Activated T-cell treated with anti-CD3 and anti-CD28 coated beads, Interleukin-2, amount 50 U/mL, for 72 hours (primary cell): ENCODE measurements at places on chromosomes 1 and 21.

DNA sequence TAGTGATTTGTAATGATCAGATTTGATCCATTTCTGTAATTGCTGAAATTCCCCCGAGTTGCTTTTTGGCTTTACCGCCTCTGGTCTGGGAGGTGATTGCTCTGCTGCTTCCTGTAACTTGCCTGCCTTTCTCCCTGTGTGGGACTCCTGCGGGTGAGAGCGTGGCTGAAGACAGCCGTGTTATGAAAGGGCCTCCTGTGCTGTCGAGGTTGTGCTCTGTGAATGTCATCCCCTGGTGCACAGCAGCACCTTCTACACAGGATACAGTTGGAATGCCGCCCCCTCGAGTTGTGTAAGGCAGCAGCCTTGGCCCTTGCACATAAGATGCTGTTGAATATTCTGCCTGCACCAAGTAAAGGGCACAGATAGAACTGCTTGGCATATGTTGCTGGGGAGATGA lies 5.9 kb downstream of the SOD1 start:
- DNase-seq: peak; percentile 34

DNA sequence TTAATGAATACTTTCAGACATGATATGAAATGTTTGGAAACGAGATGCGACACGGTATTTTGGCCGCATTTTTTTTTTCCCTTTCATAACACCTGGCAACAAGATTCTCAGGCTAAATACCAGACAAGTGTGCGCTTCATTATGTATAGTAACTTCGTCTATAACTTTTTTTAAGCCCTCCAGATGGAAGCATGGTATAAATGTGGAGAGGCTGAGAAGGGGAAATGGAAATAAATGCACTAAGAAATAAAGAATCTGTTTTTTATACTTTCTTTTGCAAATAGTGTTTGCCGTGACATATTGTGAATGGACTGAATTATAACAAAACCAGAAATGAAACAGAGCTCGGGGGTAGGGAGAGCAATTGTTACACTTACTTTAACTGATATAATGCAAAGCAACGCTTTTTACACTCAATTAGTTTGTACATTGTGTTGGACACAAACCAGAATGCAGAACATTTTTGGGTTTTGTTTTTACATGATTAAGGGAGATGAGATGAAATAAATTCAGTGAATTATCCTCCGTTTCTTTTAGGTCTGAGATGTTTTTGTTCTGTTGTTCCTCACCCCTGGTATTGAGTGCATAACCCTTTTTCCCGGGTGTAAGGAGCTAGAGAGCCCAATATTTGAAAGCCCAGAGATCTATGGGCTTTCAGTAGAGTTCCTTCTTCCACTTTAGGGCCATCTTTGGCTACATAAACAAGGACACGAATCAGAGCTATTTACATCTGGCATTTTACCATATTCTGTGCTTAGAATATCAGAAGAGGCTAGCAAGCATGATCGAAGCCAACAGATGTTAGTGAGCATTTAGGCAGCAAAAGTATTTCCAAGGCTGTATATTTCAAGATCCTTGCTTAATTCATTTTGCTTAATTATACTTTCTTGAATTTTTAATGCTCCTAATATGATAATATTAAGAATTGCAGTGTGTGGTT lies 478.0 kb downstream of the CAMTA1 start:
- no peak for DNase-seq

- no peak for DNase-seq
These were observed 35.5 kb downstream of the RCAN1 start for GRCh38 chr21:34579411-34579810.

GRCh38 chr21:42214081-42214750 lies 4.7 kb upstream of the ABCG1 start:
- DNase-seq: no peak

DNA sequence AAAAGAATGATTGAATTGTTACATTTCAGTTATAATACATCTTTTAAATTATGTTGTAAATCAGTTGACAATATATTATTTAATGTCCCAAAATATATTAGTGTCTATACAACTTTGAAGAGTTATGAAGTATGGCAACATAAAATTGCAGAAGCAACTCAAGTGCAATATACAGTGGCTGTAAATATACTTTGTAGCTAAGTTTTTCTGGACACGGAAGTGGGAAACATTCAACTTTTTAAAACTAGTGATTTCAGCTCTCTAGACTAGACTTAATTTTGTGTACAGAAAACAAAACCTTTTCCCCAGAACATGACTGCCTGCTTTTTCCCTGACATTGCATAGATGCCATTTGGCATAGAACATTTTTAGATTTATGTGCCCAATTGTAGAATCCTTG lies 29.5 kb upstream of the ABCG1 start:
- DNase-seq: no peak

DNA sequence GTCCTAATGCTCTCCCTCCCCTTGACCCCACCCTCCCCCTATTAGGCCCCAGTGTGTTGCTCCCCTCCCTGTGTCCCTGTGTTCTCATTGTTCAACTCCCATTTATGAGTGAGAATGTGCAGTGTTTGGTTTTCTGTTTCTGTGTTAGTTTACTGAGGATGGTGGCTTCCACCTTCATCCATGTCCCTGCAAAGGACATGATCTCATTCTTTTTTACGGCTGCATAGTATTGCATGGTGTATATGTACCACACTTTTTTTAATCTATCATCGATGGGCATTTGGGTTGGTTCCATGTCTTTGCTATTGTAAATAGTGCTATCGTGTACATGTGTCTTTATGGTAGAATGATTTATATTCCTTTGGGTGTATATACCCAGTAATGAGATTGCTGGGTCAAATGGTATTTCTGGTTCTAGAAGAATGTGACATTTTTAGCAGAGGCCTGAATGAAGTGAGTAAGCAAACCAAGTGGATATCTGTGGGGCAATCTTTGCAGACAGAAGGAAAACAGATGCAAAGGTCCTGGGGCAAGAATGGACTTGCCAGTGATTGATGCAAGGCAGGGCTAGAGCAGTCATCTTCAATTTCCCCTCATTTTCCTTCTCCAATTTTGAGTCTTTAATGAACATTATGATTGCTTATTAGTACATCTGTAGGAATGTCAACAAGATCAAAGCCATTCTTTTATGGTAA lies 50.2 kb downstream of the UBE4B start:
- DNase-seq: no peak

DNA sequence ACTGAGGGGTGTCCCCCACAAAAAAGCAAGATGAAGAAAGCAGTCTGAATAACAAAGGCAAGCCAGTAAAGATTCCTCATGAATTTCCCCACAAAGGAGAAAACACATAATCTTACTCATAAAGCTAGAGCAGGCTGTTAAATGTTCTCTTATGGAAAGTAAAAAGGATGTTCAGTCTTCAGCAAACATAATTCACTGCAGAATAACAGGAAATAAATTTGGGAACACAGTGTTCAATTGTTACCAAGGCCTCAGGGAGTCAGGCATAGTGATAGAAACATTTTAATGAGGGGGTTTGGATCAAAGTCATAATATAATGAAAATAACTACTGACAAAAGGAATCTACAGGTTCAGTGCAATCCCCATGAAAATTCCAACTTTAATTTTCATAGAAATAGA lies 297.6 kb downstream of the DPYD start:
- DNase-seq: no peak

GRCh38 chr1:82441402-82441801 lies 640.7 kb downstream of the ADGRL2 start:
- no peak for DNase-seq

- DNase-seq: no peak
These were observed 41.4 kb upstream of the TENT5C start for GRCh38 chr1:117564227-117565075.

- peak; percentile 31 for DNase-seq
These were observed 66.3 kb upstream of the PPP2R5A start for GRCh38 chr1:212218911-212219310.

GRCh38 chr1:228005511-228006033 lies 1.2 kb upstream of the WNT3A start:
- DNase-seq: no peak

DNA sequence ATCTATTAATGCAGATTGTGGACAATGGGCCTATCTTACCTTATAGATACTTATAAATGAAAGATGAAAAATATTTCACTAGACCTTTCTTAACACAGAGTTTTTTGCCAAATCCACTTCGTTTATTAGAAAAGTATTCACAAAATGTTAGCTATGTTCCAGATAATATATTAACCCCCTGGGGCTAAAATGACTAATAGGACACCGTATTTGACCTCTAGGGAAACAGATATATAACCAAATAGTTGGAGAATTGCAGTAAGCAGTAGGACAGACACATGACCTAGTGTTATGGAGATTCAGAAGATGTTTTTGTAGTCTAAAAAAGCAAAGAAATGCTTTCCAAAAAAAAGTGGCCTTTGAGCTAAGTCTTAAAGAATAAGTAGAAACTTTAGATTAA lies 106.9 kb downstream of the SEC16B start:
- no peak for DNase-seq

- DNase-seq: no peak
These were observed 21.8 kb upstream of the ADGRB2 start for GRCh38 chr1:31785947-31786290.
